ENCODE measurements at places on chromosomes 11 and 22.
A peak's percentile ranks its signal among the peaks of the same experiment; 100 is the strongest.

DNA sequence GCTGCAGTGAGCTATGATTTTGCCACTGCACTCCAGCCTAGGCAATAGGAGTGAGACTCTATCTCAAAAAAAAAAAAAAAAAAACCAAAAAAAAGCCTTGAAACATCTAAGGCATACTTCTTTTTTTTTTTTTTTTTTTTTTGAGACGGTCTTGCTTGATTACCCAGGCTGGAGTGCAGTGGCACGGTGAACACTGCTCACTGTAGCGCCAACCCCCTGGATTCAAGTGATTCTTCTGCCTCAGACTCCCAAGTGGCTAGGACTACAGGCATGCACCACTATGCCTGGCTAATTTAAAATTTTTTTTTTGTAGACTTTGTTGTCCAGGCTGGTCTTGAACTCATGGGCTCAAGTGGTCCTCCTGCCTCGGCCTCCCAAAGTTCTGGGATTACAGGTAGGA is 19.5 kb downstream of the ARFGAP3 start:
- no peak for DNase-seq

DNA sequence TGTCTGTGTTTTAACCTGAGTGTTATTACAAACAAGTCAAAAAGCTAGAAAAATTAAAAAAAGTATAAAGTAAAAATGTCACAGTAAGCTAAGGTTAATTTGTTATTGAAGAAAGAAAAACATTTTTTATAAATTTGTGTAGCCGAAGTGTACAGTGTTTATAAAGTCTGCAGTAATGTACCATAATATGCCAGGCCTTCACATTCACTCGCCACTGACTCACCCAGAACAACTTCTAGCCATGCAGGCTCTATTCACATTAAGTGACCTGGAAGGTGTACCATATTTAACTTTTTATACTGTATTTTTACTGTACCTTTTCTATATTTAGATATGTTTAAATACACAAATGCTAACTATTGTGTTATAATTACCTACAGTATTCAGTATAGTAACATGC is 14.7 kb upstream of the FDX1 start:
- no peak for DNase-seq

DNA sequence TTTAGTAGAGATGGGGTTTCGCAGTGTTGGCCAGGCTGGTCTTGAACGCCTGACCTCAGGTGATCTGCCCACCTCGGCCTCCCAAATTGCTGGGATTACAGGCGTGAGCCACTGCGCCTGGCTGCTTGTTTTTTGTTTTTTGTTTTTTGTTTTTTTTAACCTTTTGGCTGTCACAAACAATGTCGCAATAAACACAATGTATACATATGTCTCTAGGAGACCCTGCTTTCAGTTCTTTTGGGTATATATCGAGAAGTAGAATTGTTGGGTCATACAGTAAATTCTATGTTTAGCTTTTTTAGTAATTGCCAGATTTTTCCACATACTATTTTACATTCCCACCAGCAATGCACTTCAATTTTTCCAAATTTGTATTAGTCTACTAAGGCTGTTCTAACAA is 28.0 kb downstream of the RBX1 start:
- no peak for DNase-seq

- no peak for DNase-seq
Observed at GRCh38 chr11:47408598-47409439, 429 bp downstream of the SLC39A13 start.

- DNase-seq = no peak
Observed at GRCh38 chr22:36964106-36964505, 50.7 kb downstream of the CSF2RB start.

DNA sequence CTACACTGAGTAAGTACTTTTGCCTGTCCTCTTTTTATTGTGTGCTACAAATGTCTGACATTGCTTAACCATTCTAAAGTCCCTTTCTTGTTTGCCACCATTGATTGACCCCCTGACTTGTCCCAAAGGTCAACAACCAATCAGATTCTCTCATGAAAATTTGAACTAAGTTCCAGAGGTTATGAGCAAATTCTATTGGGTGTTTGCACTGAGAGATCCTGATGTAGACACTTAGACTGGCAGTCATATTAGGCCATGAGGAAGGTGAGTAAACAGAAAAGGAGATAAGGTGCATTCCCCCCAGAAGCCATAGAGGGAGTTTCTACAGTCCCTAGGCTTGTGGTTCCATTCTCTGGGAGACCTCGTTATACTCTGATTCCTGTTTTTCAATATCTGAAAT is 101.3 kb upstream of the E2F8 start:
- DNase-seq = no peak

DNA sequence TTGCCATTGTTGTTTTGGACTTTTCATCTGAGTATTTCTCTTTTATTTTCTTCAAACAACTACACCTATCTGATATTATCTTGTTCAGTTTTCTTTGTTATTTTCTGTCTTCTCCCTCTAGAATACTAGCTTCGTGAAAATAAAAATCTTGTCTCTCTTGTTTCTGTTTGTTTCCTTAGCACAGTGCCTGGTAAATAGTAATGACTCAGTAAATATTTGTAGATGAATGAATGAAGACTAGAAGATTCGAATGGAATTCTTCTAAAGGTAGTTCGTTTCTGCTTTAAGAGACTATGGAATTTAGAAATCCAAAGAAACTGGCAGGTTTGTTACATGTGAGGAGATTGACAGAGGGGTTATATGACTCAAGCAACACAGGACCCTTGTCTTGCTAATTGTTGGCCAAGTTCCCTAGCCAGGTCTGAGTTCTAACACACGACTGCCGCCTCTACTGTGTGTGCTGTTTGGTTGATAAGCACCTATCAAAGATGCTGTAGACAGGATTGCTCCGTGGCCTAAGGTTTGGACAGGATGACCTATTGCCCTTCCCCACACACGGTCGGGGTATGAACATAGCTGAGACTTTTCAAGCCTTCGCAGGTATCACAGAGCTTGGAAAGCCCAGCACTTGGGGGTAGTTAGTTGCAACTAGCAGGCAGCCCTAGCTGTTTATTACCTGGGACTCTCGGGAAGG is 831 bp upstream of the TMEM135 start:
- no peak for DNase-seq

DNA sequence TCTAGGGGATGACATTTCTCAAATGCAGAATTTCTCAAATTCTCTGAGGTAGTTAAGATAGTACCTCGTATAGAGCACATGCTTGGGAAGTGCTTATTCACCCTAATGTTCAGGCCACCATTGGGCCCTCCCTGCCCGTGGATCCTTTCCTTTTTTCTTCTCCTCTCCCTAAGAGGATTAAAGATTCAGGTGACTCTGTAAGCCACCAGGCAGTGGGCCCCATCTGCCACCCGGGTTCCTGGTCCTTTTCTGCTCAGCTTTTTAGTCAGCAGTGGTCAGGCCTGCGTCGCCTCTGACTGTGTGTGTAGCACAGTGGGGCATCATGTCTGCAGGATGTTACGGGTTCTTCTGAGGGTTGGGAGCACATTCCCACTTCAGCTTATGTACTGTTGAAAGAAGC is 7.2 kb downstream of the CEP164 start:
- DNase-seq = no peak

GRCh38 chr11:20873054-20873453 is 203.7 kb downstream of the NELL1 start:
- DNase-seq = peak; percentile 89

GRCh38 chr11:13224324-13224723 is 53.3 kb upstream of the BMAL1 start:
- no peak for DNase-seq

DNA sequence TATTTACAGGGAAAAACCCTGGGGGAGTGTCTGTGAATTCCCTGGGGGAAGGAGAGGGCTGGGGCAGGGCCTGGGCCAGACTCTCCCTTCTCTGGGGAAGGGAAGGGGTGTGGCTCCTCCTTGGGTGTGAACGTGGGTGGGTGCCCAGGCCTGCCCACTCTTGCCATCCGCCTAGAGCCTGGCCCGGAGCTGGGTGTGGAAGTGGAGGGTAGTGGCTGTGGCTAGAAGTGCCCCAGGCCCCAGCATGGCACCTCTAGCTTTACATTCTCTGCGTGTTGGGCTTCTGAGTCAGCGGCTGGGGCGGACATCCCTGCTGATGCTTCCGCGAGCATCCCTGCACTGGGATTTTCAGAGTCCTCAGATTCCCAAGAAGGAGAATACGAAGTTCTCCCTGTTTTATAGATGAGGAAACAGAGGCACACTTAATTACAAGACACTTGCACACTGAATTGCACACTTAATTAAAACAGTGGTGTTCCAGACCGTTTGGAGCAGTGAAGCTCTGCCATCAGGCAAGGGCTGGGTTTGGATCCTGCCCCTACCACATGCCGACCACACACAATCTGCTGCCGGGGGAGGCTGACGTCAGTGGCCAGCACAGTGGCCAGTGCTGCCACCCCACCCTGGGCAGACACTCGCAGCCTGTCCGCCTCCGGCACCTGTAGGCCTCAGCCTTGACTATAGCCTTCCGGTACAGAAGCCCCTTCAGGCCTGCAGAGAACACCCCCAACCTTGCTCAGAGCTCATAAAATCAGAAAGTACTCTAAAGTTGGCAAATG is 7.6 kb downstream of the BAD start:
- no peak for DNase-seq

DNA sequence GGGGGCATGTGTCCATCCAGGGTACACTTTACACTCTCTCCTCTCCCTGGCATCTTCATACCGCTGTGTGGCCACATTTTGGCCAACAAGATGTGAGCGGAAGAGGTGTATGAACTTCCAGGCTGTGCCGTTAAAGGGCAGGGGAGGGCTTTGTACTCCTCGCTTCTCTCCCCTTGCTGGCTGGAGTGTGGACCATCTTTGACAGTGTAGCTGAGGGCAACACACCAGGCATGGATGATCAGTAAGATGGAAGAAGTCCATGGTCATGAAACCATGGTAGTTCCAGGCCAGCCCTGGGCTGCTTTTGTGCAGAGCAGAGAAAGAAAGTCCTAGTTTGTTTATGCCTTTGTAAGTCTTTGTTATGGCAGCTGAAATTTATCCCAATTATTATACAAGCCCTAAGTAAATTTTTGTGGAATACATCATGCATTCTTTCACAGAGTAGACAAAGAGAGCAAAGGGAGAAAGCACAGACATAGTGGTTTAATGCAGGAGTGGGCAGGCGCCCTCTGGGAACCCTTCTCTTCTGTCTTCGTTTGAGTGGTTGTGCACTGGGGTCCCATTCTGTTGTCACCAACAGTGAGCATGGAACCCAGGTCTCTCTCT is 70.4 kb downstream of the FBXO7 start:
- DNase-seq = no peak

DNA sequence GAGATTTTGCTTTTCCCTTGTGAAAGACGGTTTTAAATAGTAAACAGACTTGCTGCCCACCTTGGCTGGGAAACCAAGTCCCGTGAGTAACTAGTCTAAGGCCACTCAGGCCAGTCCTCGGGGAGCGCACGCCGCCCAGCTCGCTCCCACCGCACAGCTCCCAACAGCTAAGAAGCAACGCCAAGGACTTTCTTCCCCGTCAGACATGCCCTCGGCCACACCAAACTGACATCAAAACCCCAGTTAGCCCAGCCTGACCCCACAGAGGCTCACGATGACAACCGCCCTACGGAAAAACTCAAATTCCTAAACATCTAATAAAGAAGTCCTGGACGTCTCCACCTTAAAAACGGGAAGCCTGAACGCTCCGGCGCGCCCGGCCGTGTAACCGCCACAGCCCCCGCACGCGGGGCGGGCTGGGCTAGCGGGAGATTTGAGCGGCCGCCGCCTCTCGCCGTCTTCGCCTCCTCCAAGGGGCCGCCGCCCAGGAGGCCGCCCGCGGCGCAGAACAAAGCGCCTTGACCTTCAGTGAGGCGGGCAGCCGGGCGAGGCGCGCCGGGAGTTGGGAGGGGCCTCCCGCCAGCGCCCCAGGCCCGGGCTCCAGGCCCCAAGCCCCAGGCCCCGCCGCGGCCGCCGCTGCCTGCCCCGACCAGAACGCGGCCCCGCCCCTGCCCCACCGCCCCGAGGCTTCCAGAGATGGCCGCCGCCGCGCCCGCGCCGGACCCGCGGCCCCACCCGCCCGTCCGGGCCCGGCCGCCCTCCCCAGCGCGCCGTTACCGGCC is 486 bp downstream of the NAP1L4 start:
- peak; percentile 61 for DNase-seq

DNA sequence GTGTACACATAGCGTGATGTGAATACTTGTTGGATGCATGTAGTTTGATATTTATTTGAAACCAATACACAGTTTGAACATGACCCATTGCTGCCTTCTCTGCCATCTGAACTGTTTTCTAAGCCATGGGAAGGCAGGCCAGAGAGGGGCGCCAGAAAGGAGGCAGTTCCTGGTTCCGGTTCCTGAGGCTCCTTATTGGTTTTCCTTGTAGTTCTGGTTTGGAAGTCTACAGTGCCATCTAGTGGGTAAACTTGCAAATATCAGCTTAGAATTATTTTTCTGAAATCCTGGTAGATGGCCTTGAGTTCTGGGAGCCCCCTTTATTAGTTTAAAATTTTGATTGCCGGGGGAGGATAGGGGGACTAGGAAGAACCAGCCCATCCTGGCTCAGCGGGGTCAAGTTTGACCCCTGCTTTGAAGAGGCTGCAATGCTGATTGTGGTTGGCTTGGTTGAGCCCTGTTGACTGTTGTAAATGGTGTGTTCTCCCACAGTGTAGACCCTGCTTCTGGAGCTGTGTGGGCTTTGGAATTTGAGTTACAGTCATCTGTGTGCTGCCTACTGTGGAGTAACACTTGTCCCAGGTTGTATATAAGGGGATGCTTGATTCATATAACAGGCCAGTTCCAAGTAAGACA is 48.4 kb downstream of the GRAMD1B start:
- no peak for DNase-seq

GRCh38 chr11:123374622-123374968 is 55.5 kb upstream of the GRAMD1B start:
- DNase-seq = no peak

DNA sequence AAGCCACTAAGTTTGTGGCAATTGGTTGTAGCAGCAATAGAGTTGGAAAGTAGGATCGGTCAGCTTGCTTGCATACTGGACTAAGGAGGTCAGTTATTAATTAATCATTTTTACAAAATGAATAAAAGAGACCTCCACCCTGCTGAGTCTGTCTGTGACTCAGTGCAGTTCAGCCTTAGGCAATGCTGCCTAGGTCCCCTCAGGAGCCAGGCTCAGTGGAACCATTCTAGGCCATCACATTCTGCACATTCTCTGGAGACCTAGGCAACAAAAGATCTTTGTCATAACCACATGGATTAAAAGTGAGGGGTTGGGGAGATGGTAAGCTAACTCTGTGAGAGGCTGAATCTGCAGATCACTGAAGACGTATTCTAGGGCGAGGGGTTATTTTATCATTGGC is 178.7 kb upstream of the CADM1 start:
- no peak for DNase-seq

- DNase-seq = peak; percentile 14
Observed at GRCh38 chr11:96122601-96123074, 198.7 kb upstream of the MTMR2 start.

DNA sequence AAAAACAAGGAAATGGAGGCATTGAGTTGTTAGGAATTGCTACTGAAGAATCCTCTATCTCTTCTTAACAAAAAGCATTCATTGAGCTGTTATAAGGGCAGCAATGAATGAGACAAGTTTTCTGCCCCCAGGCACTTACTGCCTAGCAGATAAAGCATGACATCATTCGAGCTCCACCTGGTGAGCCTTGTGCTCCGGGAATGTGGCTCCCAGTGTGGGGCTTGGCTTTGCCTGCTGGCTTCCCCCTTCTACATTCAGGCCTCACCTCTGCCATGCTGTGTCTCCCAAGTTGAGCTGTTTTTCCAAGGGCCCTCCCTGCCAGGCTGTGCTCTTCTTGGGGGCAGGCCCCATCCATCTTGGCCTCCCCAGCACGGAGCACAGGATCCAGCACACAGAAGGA is 56.9 kb upstream of the EIF3D start:
- no peak for DNase-seq

GRCh38 chr11:74566146-74566960 is 26.0 kb upstream of the POLD3 start:
- no peak for DNase-seq

- no peak for DNase-seq
Observed at GRCh38 chr22:43315687-43316217, 27.4 kb downstream of the SCUBE1 start.

Data from NCI-H187 (cell line).